ENCODE measurements at places on chromosomes 7 and 10.

GRCh38 chr10:110226926-110227641 is 19.7 kb downstream of the MXI1 start:
- no peak for DNase-seq

- DNase-seq = peak; percentile 52
These were observed 11.0 kb upstream of the LFNG start for GRCh38 chr7:2508327-2509215.

DNA sequence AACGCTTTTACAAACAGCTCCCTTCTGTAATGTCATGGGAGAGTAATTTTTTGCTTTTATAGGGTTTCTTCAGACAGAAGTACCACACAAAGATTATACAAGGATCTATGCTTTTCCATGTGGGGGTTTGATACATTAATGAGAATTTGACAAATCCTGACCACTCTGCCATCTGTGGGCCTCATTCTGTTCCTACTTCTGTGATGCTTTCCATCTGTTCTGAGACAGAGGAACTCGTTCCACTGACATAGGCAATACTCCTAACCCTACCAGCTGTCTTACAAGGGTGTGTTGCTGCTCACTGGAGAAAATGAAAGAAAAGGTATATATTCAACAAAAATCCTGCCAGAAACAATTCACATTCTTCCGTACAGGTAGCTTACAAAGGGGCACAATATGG is 59.4 kb upstream of the NAMPT start:
- no peak for DNase-seq

GRCh38 chr10:58488921-58489320 is 23.8 kb upstream of the BICC1 start:
- no peak for DNase-seq

DNA sequence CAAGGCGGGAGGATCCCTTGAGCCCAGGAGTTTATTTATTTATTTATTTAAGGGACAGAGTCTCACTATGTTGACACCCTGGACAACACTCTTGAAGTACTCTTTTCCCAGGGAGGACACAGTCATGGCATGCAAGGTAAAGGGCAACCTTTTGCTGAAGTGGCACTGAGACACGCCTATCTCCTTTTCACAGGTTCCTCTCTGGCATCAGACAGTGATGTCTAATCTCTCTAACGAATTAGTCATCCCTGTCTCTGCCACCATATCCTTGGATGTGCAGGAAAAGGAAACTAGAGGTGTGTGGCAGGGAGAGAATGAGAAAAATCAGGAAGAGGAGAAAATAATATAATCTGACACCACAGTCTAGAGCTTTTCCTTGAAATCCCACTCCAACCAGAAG is 19.5 kb downstream of the CPVL start:
- DNase-seq = no peak

GRCh38 chr7:68148440-68148839 is 1151.8 kb downstream of the TYW1 start:
- no peak for DNase-seq

DNA sequence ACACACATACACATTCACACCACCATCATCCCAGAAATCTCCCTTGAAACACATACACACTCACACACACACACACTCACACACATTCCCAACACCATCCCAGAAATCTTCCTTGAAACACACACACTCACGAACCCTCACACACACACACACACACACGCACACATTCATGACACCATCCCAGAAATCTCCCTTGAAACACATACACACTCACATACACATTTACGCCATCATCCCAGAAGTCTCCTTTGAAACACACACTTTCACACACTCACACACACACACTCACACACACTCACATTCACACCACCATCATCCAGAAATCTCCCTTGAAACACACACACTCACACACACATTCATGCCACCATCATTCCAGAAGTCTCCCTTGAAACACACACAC is 360 bp upstream of the OPN4 start:
- no peak for DNase-seq

DNA sequence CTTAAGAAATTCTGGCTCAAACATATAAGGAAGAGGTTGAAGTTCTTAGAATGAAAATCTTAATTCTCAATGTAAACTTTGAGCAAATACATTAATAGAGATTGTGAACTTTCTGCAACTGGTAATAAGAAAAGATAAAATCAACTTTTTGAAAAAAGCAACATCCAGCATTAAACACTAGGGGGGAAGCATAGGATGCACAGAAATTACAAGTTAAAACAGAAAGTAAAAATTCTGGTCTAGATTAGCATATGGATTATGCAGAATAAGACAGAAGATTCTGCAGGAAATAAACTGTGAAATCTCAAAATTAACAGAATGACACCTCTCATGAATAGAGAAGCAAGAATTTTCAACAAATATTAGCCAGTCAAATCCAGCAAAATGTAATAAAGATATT is 38.0 kb upstream of the CAV2 start:
- DNase-seq = no peak

- peak; percentile 21 for DNase-seq
These were observed 43.8 kb downstream of the CYTH3 start for GRCh38 chr7:6228361-6229229.

DNA sequence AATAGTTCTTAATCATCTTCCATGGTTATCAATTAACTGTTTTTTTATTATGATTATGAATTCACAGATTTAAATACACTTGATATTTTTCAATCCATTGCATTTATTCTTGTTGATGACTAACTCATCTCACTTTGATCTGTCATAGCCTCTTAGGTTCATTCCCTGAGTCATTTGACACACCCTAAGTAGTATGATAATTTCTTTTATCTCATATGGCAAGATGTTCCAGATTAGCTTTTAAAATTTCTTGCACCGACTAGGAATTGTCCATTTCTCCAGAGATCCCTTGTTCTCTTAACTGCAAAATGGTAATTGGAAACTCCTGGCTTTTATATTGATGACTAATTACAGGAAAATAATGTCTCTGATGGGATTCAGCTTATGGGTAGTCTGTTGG is 87.6 kb upstream of the CCDC6 start:
- no peak for DNase-seq

- no peak for DNase-seq
These were observed 156.4 kb downstream of the OAT start for GRCh38 chr10:124262234-124262865.

DNA sequence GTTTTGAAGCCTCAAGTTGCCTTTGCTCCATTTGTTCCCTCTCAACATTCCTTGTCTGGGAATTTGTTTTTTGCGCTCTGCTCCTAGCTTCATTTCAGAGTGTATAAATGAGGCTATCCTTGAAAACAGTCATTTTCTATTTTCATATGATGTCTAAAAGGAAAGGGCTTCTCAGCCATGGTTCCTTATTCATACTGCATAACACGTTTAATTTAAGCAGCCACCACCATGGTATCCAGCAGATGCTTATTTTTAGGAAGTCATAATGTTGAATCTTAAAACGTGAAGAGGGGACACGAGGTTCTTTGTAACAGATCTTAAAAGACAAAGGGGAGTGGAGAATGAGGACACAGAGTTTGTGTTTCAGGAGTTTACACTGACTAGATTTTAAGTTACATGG is 14.5 kb downstream of the POU6F2 start:
- no peak for DNase-seq

- DNase-seq = no peak
These were observed 20.2 kb upstream of the PDGFA start for GRCh38 chr7:539731-540411.

DNA sequence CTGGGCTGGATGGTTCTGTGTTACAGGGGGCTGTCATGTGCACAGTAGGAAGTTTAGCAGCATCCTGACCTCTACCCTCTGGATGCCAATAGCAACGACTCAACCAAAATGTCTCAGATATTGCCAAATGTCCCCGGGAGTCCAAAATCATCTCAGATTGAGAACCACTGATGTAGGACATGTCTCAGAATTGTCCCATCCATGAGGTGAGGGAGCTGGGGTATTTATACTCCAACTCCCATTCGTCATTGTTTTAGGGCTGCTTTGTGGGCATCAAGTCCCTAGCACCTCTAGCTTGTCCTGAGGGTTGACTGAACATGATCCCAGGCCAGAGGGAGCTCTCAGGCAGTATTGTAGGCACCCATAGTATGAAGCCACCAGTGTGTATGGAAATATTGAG is 25.2 kb upstream of the COMTD1 start:
- DNase-seq = no peak

DNA sequence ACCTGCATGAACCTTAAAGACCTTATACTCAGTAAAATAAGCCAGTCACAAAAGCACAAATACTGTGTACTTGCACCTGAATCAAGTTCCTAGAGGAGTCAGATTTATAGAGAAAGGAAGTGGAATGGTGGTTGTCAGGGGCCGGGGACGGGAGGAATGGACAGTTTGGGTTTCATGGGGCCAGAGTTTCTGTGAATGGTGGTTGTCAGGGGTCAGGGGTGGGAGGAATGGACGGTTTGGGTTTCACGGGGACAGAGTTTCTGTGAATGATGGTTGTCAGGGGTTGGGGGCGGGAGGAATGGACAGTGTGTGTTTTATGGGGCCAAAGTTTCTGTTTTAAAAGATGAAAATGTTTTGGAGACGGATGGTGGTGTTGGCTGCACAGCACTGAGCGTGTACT is 260.0 kb upstream of the MKI67 start:
- no peak for DNase-seq

GRCh38 chr10:78313636-78314035 is 280.0 kb downstream of the RPS24 start:
- DNase-seq = no peak

DNA sequence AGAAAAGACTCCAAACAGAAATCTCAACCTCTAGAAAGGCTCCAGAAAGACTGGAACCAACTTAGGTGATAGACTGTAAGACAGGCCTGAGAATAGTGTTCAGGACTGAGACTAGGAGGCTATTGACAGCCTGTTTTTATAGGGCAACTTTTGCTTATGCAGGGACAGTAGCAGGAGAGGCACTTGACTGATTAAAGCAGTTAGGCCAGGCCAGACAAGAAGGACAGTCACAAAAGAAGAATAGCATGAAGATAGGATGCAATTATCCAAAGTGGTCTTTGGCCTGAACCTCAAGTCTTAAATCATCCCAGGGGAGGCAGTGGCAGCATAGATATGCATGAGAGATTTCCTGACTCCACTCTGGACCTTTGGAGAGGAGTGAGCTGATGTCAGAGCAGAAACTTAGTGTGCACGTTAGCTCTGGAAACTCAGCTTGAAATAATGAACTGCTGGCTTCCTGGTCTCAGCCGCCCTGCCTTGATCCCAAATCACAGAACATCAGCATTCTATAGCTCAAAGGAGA is 290.6 kb downstream of the SORCS3 start:
- DNase-seq = no peak

GRCh38 chr7:87876869-87877234 is 559 bp downstream of the DBF4 start:
- DNase-seq = no peak

DNA sequence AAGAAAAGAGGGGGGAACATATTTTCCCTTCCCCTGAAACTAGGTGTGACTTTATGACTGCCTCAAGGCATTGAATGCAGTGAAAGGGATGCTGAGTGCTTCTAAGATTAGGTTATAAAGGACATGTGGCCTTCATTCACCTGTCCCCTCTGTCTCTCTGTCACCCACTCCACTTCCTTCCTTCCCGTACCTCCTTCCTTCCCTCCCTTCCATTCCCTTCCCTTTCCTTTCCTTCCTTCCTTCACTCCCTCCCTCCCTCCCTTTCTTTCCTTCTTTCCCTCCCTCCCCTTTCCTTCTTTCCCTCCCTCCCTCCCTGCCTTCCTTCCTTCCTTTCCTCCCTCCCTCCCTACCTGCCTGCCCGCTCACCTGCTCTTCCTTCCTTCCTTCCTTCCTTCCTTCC is 4.5 kb upstream of the ZKSCAN1 start:
- DNase-seq = no peak

DNA sequence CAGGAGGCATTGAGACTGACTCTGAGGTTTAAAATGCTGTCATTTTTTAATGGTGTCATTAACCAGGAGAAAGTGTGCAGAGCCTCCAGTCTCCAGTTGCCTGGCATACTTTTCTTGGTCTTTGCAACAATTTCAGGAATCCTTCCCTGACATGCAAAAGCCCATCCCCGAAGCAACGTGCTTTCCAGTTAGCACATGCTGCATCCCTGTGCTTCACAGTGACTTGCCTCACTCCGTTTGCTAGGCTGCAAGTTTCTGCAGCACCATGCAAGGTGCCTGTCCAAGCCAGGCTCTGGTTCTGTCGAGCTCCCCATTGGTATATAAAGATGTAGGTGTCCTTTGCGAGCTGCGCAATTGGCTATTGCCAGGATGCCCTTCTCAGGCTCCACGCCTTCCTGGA is 135.0 kb downstream of the GALNT17 start:
- no peak for DNase-seq

GRCh38 chr10:132885451-132886210 is 56.7 kb downstream of the CFAP46 start:
- DNase-seq = no peak

DNA sequence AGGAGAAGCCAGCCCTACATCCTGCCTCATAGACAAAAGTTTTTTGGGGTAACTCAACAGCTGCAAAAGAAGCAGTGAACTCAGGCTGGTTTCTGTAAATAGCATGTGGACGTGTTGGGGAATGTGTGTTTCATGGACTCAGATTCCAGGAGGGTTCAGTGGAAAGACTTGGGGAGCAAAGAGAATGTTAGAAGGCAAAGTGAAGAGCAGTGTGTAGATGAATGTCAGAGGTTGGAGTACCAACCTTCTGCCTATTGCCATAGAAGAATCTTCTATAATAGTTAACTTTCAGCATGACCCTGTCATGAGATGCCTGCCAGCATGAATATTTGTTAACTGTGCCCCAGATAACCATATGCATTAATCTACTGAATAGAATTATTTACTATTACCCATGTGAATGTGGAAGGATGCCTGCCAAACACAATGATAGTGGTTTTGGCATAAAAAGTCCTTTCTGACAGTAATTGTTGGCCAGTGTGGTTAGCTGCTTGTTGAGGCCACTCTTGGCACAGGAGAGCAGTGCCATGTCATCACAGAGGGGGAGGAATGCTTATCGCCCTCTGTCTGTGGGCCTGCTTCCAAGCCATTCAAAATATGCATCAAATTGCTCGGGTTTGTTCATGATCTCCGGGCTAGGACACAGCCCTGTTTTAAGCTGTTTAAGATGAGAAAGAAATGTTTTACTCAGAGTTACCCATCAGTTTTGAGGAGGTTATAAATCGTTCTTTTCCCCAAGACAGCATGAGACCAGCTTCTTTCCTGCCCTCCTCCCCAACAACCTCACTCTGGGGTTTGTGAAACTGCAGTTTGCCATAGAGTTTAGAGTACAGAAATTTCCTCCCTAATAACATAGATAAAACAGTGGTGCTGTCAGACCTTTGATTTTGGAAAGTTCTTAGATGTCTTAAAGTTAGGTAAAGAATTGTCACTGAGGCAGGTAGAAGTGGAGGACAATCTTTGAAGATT is 165.3 kb downstream of the WNT2 start:
- DNase-seq = peak; percentile 46

GRCh38 chr10:119006451-119007210 is 22.9 kb upstream of the NANOS1 start:
- peak; percentile 94 for DNase-seq

DNA sequence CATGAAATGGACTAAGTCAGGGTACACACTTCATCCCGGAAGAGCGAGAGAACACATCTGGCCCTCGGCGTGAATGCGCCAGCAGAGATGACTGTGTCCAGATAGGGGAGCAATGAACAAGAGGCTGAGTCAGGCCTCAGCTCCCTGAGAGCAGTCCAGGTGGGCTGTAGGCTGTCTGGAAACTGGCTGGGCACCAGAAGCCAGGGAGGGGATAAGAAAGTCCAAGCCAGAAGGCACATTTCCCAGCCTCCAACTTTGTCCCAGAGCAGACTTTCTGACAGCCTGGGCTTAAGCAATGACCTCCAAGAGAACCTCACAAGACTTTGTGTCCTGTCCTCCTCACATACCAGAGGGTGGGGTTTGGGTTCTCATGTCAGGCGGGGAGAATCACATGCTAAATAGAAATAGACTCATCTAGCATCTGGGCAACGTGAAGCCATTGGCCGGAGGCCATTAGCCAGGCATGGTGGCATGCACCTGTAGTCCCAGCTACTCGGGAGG is 157.2 kb downstream of the ARHGAP12 start:
- no peak for DNase-seq

Data from BJ (cell line).